RKO (cell line): ENCODE measurements at places on chromosomes 3 and 15.
A peak's percentile ranks its signal among the peaks of the same experiment; 100 is the strongest.

- no peak for DNase-seq
These were observed 13.6 kb downstream of the C3orf20 start for GRCh38 chr3:14688525-14688924.

GRCh38 chr3:76570436-76571057, 469.4 kb upstream of the ROBO2 start:
- peak; percentile 22 for DNase-seq

DNA sequence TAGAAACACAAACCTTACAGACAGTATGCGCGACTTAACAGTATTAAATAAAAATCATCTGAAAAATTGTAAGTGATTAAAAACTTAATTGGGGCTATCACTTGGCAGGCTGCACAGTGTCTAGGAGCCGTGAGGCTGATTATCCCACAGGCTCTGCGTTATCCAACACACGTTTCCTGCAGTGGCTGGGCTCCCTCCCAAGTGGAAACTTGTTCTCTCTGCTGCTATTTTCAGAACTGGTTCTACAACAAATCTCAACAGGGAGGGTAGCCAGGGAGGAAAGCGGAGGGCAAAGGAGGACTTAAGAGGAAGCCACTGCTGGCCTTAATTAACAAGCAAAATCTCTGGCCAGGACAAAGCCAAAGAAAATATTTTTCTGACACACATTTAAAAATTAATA, 555.2 kb downstream of the MAGI1 start:
- no peak for DNase-seq

- no peak for DNase-seq
These were observed 155.4 kb upstream of the GOLGA6L4 start for GRCh38 chr15:84079885-84080777.

- no peak for DNase-seq
These were observed 606.6 kb downstream of the TBL1XR1 start for GRCh38 chr3:176590722-176591121.

GRCh38 chr3:70606018-70606417, 293.6 kb upstream of the MDFIC2 start:
- DNase-seq: no peak

GRCh38 chr3:188826574-188826973, 345.2 kb upstream of the TPRG1 start:
- no peak for DNase-seq

GRCh38 chr3:117126946-117127546, 417.5 kb downstream of the TUSC7 start:
- peak; percentile 9 for DNase-seq

GRCh38 chr3:126300001-126300760, 57.0 kb downstream of the KLF15 start:
- DNase-seq: no peak

GRCh38 chr3:24648063-24648462, 153.4 kb upstream of the THRB start:
- DNase-seq: no peak

- no peak for DNase-seq
These were observed 104.5 kb downstream of the IL20RB start for GRCh38 chr3:137062250-137062649.

- DNase-seq: no peak
These were observed 34.4 kb downstream of the RAF1 start for GRCh38 chr3:12629560-12629959.

- no peak for DNase-seq
These were observed 2.3 kb downstream of the SELENOS start for GRCh38 chr15:101275018-101275417.

- DNase-seq: no peak
These were observed 35.8 kb downstream of the MGLL start for GRCh38 chr3:127786353-127787070.

GRCh38 chr3:159263750-159264553, 462.1 kb downstream of the MFSD1 start:
- peak; percentile 65 for DNase-seq

DNA sequence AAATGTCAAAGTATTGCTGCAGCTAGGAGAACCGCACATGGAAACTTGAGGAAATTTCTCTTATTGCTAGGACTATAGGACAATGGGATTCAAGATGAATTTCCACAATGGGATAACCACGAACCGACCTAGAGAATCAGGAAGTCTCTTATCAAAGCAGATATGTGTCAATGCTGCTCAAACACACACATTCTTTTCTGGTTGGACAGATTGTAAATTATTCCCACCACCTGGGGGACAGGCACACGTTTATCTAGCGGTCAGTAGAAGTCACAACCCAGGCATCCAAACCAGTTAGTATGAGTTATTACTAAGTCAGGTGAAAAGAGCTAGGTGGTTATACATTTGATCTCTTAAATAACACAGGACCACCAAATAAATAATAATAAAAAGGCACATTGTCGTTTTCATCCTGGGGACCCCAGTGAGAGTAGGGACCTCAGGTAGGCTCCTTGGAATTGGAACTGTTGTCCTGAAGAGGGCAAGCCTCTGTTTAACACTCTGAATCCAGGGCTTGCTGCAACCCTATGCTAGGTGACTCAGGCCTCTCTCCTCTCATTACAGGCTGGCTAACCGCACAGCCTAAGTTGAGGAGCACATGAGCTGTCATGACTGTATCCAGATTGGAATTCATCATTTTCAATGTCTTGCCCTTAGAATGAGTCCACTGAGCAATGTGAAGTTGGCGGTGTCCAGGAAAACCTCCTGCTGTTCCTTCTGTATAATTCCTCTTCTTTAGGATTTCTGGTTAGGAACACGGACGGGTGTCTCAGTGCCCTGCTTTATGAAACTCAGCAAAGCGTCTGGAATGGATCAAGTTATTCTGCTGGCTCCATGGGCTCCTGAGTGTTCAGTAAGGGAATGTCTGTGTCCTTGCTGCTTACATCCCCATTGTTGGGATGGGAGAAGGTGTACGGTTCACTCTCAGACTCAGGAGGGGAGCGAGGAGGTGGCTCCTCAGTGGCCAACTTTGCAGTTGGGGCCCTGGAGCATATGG, 59.0 kb downstream of the CLEC3B start:
- DNase-seq: peak; percentile 86

GRCh38 chr3:94246171-94246570, 183.3 kb downstream of the NSUN3 start:
- no peak for DNase-seq

DNA sequence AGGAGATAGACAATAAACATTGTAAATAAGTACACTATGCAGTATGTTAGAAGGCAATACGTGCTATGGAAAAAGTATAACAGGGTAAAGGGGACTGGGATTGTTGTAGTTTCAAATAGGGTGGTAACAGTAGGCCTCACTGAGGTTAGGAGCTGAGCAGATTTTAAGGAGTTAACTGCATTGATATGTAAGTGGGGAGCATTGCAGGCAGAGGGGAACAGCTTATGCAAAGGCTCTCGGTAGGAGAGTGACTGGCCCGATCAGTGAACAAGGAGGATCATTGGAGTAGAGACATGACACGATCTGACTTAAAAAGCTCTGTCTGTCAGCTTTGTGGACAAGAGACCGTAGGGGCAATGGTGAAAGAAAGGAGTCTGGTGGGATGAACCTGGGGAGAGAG, 46.8 kb downstream of the PCCB start:
- DNase-seq: no peak

DNA sequence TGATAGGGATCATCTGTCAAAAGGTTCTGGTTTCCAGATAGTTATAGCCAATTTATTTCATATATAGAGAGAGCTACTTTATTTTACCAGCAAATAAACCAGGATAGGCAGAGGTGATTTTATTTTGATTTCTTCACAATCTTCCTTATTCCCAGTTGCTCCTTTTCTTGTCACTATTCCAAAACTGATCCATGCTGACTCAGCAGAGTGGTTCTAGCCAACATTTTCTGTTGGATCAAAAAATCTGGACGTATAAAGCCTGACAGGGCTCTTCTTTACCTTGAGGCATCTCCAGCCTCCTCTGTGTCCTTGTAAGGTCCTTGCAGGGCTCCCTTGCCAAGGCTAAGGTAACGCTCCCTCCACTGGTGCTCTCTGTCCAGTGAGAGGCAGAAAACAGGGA, 15.8 kb downstream of the HDC start:
- DNase-seq: no peak

DNA sequence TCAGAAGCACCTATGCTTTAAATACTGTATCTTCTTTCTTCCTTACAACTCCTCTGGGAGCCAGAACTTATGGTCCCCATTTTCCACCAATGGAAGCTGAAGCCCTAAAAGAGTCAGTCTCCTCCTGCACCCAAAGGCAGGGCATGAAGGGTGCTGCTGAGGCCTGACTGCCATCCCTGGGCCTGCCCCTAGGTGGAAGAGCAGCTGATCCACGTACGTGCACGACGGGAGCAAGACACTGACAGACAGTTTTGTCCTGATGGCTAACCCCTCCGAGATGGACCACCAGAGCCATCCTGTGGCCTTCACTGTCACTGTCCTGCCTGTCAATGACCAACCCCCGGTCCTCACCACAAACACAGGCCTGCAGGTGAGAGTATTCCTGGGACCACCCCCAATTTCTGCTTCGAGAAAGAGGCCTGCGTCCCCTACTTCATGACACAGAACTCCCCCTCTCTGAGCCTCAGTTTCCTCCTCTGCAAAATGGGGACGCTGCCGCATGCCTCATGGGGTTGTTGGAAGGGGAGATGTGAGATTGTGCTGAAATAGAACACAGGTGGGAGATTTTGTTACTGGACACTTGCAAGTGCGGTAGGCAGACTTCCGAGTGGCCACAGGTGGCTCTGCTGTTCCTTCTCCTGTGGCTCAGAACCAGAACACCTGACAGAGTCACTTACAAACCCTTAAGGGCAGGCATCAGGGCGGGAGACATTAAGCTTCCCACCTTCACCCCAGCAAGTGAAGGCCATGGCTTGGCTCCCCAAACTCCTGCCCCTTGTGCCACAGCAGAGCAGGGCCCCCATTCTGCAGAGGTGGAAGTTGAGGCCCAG, 175.4 kb downstream of the TBC1D2B start:
- no peak for DNase-seq

GRCh38 chr3:1056744-1057143, 36.1 kb upstream of the CNTN6 start:
- DNase-seq: no peak

DNA sequence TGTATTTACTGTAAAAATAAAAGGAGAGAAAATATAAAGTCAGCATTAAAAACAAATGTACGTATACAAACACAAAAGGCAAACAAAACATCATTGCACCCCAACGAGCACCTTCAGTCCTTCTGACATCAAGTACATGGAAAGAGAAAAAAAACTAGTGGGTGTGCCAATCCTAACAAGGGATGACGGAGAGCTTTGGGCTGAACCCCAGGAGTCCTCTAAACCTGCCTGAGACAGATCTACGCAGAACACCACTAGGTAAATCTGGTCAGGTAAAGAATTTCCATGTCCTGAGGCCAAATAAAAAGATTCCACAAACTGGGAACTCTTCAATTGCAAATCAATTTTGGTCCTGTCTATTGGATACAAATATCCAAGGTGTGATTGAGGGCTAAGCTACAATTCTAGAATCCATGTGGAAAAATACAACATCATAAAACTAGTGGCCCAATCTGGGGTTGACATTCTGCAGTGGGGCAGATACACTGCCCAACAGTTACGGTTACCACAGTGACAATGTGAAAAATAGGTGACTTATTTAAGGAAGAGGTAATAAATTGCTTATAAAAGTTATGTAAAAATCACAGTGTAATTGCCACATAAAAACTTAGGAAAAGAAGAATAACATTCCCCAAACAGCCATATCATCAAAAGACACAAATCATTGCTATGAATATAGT, 14.2 kb downstream of the IFT80 start:
- no peak for DNase-seq

GRCh38 chr15:59051873-59052861, 52.8 kb upstream of the CCNB2 start:
- no peak for DNase-seq

- no peak for DNase-seq
These were observed 44.0 kb downstream of the PDE8A start for GRCh38 chr15:85025516-85026251.

DNA sequence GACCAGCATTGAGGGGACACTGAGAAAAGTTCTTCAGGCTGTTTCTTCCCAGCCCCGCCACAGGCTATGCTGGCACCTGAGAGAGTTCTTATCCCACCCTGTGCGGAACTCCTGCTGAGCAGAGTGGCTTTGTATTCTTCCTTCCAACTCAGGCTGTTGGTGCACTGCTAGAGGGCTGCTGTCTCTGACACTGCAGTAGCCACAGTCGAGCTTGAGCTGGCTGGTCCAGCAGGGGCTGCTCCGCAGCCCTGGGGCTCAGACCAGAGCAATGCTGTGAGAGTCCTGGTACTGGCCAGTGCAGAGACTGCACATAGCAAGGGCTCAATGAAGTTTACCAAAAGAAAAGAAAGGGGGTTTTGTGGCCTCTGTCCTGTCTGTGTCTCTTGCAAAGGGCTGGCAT, 3.6 kb downstream of the GNAI2 start:
- DNase-seq: no peak

- no peak for DNase-seq
These were observed 7.3 kb upstream of the TM6SF1 start for GRCh38 chr15:83100097-83100646.

DNA sequence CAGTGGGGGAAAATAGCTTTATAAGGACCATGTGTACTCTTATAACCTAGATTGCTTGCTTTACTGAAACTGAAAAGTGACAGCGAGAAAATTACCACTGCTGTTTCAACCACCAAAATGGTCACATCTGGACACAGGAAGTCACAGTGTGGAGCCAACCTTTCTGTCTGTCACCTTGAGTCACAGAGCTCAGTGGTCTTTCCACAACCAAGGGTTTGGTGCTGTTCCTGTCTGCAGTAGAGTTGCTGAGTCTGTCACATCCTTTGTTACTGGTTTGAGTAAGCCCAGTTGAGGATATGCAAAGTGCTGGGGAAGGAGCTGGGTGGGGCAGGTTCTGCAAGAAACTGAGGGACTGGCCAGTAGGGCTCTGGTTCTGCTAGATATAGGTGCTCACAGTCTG, 139.1 kb upstream of the EIF1B start:
- DNase-seq: no peak

DNA sequence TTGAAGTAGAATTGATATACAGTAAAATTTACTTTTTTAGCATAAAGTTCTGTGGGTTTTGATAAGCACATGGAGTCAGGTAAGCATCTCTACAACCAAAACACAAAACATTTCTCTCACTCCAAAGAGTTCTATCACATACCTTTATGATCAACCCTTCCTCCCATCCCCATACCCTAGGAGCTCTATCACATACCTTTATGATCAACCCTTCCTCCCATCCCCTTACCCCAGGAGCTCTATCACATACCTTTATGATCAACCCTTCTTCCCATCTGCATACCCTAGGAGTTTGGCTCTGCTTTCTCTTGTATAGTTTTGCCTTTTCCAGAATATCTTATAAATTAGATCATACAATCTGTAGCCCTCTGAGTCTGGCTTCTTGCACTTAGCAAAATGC, 315.1 kb downstream of the ROBO2 start:
- DNase-seq: no peak

- DNase-seq: peak; percentile 39
These were observed 175.8 kb upstream of the ATP11B start for GRCh38 chr3:182617500-182617899.
